ENCODE measurements at places on chromosomes 13 and 19.

- no peak for DNase-seq
Measured at GRCh38 chr13:109979228-109979627, 192.8 kb upstream of the IRS2 start.

DNA sequence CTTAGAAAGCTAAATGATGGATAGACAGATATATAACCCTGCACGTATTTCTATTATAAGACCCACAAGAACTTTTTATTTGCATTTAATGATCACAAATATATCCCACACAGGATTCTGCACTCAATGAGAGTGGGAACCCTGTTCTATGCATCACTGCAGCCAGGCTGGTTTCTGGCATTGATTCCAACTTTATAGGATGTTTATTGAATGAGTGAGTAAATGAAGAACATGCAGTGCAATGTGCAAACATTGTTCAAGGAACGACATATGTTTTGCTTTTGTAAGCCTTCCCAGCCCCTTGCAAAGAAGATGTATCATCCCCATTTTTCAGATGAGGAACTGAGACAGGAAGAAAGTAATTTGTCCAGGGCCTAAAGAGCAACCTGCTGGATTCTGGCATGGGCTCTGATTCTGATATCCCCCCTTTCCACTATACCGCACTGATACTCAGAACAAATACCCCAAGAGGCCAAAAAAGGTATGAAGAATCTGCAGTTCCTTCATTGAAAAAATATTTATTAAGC is 246.3 kb downstream of the LACC1 start:
- DNase-seq: no peak

DNA sequence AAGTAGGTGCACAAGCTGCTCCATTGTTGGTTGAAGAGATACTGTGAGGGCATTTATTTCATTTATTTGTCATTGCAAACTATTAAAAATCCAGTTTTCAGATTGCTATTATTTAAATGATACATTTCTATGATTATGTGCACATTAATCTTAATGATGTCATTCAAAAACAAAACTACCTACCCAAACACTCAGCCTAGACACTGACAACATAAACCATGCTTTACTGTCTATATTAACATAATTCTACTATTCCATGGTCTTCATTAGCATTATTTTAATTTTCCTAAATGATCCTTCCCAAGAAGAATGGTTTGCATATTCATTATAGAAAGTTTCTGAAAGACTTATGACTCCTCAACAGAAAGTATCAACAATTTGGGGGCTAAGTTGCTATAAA is 813.0 kb upstream of the SLITRK5 start:
- no peak for DNase-seq

GRCh38 chr13:20118268-20119140 is 42.3 kb downstream of the GJA3 start:
- DNase-seq: no peak

DNA sequence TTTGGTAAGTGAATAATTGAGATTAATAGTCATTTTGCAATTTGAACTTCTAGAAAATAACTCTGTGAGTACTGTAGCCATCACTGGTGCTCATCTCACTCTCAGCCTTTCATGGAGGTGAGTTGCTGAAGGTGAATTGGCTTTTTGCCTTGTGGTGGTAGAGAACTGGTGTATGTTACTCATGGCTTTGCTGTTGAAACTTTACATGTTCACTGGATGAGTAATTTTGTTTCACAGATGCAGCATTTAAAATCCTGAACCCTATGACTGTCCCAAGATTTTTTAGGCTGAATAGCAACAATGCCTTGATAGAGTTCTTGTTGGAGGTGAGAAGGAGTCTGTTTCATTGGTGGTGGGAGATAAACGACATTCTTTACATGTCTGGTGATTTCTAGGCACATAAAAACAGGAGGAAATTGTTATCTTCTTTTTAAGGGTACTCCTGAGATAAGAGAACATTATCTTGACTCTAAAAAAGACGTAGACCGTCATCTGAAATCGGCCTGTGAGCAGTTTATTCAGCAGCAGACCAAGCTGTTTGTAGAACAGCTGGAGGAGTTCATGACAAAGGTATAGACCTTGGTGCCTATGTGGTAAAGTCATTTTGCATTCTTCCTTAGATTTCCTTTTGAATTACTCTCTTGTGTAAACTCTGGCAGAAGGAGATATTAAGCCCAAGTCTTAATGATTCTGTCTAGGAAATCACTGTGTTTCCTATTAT is 53.9 kb downstream of the COG3 start:
- no peak for DNase-seq

- DNase-seq: no peak
Measured at GRCh38 chr13:23902975-23903905, 5.9 kb upstream of the C1QTNF9B start.

DNA sequence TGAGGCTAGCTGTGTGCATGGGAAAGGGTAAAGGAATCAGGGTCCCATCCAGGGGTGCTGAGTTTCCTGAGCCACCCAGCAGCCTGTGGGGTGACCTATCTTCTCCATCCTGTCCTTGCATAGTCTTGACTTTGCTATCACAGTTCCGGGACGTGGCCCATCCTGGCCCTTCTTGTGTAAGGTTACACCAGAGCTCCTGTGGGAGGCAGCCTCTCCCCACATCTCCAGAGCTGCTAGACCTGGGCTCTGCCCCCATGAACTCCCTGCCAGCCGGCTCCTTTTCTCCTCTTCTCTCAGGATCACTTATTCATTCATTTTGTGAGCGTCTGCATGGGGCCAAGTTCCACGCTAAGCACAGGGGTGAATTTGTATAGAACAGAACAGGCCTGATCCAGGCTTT is 238.9 kb downstream of the TSHZ3 start:
- DNase-seq: peak; percentile 10

- no peak for DNase-seq
Measured at GRCh38 chr13:87280139-87280538, 391.0 kb upstream of the SLITRK5 start.

DNA sequence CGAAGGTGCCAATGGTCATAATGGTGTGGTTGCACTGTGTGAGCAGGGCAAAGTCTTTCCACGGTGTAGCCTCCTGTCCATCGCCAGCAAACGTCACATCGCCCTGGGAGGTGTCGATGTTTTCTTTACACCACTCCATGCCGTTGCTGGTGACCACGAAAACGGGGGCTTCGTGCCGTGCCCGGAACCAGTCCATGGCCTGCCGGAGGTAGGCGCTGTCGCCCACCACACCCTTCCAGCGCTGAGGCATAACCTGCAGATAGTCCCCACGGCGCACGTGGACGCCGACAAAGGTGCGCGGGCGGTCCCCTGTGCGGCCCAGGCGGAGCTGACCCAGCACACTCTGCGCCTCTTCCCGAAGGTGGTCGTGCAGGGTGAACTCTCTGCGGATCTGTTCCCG is 2.1 kb downstream of the FUT1 start:
- no peak for DNase-seq

- no peak for DNase-seq
Measured at GRCh38 chr13:96474181-96474557, 384.3 kb downstream of the HS6ST3 start.

GRCh38 chr13:25971459-25972145 is 80.2 kb downstream of the SHISA2 start:
- DNase-seq: no peak

- DNase-seq: no peak
Measured at GRCh38 chr19:28396287-28396831, 816.6 kb downstream of the UQCRFS1 start.

GRCh38 chr19:30224689-30225606 is 147.2 kb upstream of the ZNF536 start:
- DNase-seq: peak; percentile 12

GRCh38 chr13:59666504-59666903 is 497.2 kb downstream of the DIAPH3 start:
- DNase-seq: no peak

- DNase-seq: peak; percentile 44
Measured at GRCh38 chr19:14786421-14786851, 8.1 kb upstream of the ADGRE2 start.

DNA sequence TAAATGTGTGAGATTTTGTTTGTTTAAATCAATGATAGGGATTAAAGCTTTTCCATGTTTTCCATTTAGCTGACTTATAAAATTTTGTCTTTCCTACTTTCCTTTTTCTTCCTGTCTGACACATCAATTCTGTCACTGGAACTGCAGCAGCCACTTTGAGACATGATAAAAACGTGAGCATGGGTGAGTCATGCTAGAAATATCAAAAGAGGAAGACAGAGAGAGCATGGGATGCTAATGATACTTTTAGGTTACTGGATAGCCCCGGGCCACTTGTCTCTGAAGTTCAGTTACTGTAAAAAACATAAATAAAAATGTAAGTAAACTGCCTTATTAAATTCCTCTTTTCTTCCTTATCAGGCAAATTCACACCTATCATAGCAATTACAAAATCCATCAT is 1332.0 kb upstream of the PCDH20 start:
- DNase-seq: no peak

- DNase-seq: peak; percentile 85
Measured at GRCh38 chr19:1825909-1826556, 14.0 kb upstream of the ATP8B3 start.

GRCh38 chr19:35725216-35725861 is 7.5 kb downstream of the KMT2B start:
- no peak for DNase-seq

GRCh38 chr13:101584331-101584730 is 131.9 kb downstream of the ITGBL1 start:
- no peak for DNase-seq
